ENCODE measurements at places on chromosomes 3 and 15.

DNA sequence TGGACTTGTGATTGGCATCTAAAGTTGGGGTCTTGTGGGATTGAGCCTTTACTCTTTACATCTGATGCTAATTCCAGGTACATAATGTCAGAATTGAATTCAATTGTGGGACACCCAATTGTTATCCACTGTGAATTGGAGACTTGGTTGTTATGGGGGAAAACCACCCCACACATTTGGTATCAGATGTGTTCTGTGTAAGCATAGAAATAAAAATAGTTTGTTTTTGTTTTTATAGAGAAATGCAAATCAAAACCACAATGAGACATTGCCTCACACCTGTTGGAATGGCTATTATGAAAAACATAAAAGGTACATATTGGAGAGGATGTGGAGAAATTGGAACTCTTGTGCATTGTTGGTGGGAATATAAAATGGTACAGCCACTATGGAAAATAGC is 58.5 kb downstream of the CPA3 start:
- no peak for DNase-seq

DNA sequence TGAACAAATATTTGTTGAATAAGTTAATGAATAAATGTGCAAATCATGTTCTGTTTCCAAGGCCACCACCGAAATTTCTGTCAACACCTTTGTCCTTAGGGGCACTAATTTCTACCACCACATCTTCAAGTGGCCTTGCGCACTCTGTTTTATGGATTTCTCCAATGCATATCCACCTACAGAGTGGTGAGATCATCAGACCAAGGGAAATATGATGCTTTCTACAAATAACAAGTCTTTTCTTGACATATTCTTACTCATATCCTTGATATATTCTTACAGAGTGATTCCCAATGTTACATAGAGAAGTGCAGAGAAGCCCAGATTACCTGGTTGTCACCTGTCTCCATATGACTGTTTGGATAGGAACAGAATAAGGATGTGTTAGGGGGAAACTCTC is 36.1 kb upstream of the TMCO5A start:
- no peak for DNase-seq

DNA sequence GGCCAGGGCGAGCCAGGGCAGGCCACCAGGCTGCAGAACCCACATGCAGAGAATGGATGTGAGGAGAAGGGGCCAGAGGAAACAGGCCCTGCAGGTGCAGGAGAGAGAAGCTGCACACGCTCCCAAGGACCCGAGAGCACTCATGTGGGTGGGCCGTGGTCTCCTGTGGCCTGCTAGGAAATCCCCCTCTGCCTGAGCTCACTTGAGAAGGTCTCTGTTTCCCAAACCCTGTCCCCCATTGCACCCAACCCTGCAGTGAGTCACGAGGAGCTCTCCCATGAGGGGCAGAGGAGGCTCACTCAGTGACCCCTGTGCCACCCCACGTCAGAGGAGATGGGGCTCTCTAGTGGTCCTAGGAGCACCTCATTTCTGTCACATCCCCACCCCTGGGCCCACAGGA is 111.1 kb downstream of the KLF13 start:
- DNase-seq = no peak

DNA sequence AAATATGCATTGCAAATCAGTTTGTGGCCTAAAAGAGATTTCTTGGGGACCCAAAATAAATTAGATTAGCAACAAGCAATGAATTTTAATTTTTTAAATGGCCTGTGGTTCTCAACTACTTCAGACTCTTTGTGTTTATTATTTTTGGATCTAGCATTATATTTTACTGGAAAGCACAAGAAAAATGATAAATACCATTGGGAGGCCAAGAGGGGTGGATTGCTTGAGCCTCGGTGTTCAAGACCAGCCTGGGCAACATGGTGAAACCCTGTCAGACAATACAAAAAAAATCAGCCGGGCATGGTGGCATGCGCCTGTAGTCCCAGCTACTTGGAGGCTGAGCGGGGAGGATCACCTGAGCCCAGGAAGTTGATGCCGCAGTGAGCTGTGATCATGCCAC is 13.6 kb downstream of the LACTB start:
- no peak for DNase-seq

DNA sequence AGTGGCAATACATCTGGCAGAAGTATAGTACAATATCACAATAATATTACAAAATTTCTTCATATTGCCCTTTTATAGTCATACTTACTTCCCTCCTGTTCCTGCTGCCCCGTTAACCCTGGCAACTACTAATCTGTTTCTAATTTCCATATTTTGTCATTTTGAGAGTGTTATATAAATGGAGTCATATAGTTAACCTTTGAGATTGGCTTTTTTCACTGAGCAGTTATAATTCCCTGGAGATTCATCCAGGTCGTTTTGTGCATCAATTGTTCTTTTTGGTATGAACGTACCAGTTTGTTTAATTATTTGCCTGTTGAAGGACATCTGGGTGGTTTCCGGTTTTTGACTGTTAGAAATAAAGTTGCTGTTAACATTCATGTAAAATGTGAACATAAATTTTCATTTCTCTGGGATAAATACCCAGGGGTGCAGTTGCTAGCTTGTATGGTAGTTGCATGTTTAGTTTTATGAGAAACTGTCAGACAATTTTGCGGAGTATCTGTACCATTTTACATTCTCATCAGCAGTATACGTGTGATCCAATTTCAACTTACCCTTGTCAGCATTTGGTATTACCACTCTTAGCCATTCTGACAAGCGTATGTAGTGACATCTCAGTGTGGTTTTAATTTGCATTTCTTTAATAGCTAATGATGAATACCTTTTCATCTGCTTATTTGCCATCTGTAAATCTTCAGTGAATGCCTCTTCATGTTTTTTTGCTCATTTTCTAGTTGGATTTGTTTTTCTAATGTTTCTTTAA is 32.2 kb upstream of the IL20RB start:
- DNase-seq = no peak

GRCh38 chr3:37136067-37136466 is 38.3 kb downstream of the LRRFIP2 start:
- DNase-seq = no peak

DNA sequence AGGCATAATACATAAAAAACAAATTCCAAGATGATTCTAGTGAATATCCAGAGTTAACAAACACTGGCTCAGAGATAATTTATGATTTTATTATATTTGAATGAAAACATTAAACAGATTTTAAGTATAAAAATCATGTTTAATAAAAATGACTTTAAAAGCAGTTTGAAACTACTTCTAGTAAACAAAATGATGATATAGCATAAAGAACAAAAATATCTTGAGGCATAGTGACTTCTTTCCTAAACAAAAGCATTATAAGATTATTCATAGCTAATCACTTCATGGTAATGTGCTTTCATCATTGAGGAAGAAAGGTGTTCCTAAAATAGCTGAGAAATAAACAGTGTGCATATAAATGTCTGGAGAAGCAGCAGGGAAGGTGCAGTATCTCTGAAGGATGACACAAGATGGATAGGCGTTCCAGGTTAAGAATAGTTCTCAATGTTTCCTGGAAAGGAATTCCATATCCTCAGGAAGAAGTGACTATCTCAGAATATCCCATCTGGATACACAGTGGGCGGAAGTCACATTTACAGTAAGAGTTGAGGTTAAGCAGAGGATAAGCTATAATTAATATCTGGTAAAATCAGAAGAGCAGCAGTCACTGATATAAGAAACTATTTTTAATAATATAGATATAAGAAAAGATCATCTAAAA is 456.6 kb downstream of the MECOM start:
- DNase-seq = no peak

DNA sequence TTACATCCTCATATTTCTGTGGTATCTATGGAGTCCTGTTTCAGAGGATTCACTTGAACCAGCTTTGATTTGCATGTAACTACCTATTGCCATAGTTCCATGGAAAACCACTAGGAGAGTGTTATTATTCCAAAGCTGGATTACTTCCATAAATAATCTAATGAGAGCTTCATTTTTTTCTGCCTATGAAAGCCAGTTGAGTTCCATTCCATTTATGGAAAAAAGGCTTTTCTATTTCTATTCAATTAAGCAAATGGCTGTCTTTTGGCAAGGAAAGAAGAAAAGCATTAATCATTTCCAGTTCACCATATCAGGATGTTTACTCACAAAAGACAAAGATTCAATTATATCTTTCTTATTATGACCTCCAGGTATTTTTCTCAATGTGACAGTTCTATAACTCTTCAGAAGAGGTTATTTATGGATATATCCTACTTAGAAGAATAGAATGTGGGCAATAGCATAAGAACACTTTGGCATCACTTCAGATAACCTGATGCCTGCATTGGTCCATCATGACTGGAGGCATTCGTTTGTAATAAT is 259.9 kb upstream of the ZPLD1 start:
- DNase-seq = no peak

Data from cortex of kidney (tissue), 1 donor.